ENCODE measurements at places on chromosomes 7 and 10.

DNA sequence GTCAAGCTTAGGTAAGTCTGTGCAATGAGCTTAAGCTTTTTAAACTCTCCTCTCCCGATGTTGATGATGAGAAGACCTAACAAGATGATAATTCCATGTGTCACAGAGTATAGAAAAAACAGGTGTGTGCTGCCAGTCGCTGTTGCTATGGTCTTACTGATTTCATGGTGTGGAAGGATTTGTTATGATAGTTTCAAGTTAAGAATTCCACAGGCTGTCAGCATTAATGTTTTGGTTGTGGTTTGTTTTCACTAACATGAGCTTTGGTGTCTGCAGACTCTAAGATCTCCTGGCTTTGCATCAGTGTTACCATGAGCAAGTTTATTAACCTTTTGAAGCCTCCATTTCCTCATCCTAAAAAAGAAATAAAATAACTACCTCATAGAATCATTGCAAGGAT lies 123.7 kb downstream of the NSUN6 start:
- no peak for DNase-seq

DNA sequence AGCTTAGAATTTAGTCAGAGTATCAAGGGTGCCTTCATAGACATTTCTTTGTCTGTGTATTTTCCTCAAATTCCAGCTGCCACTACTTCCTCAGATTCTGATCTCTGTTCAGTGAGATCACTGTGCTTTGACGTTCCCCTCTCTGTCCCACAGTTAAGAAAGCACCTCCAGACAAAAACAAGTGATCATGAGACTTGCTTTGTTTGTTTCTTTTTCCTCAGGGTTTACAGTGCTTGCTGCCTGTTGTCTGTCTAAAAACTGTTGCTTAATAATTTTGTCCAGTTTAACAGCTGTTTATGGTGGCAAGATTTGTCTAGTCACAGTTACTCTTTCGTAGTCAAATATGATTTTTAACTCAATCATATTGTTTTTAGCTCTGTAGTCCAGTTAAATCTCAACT lies 29.1 kb downstream of the TRUB1 start:
- DNase-seq = no peak

- DNase-seq = no peak
Measured at GRCh38 chr7:121882731-121883130, 9.8 kb downstream of the PTPRZ1 start.

DNA sequence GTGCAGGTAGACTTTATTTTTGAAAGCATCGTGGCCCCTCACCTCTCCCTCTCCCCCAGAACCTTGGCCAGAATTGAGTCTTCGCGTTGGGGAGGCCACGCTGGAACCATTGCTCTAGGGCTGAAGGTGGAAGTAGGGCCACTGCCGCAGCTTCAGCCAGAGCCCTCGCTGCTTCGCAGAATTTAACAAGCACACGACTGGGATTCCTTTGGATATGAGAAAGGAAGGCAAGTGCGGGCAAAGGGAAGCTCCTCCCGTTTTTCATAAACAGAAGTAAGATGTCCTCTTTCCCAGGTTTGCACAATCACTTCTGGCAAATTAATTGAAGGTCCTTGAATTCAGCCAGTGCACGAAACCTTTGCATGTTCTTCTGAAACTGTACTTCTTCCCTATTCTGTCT lies 168.1 kb downstream of the CCDC3 start:
- no peak for DNase-seq

DNA sequence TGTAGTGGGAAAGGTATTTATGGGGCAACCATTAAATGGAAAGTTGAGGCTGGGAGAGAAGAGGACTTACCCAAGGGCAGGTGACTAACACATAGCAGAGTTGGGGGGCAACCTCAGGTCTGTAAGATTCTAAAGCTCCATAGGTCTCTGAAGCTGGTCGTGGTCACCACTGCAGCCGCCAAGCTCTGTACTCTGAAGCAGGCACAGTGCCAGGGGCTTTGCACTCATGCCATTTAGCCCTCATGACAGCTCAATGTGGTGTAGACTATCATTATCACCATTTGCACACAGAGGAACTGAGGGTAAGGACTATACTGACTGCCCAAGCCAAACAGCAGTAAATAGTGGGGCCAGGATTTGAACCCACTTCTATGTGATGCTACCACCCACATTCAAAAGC lies 32.5 kb upstream of the TMEM273 start:
- DNase-seq = peak; percentile 14

DNA sequence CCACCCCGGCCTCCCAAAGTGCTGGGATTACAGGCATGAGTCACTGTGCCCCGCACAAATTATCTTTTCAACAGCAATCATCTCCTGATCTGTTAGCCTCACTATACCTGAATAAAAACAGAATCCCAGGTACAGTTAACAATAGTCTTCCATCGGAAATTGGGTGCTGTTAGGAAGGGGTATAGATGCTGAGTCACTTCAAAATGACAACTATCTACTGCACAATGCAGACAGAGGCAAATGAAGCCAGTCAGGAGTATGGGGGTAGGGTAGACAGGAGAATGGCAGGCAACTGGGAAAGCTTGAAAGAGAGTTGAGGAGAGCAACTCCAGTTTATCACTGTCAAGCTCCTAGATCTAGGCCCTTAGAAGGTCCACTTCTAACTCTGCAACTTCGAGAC lies 40.3 kb downstream of the LBX1 start:
- no peak for DNase-seq

GRCh38 chr7:122584676-122585251 lies 114.2 kb downstream of the RNF133 start:
- DNase-seq = no peak

- peak; percentile 92 for DNase-seq
Measured at GRCh38 chr7:229184-229964, 37.0 kb downstream of the FAM20C start.

DNA sequence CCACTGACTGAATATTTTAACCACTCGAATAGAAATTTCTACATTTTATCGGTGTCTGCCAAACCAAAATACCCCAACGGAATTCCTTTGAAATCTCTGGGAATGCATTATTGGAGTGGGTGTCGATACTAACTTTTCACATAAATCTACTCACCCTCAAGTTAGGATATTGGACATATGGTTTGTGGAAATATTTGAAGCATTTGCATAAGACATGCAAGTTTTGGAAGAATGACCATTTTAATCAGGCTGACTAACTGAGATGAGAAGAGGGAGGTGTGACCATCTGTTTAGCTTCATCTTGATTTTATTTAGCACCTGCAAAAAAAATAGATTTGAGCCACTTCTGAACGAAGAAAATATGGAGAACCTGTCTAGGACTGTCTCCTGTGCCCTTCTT lies 61.2 kb downstream of the KLF6 start:
- DNase-seq = peak; percentile 86

DNA sequence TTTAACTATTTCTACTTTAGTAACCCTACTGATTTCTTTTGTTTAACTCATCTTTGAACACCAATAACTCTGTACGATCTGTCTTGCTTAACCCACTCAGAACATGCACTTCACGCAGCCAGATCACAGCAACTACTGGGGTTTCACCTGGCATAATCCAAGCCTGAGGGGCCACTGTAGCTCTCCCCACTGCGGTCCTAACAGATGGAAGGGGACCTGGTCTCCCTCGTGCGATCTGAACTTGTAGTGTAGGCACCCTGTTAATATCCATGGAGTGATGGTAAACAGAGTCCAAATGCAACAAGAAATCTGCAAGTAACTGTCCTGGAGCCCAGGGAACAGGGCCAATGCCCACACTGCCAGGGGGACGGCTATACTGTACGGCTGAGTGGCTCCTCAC lies 45.5 kb downstream of the INSIG1 start:
- DNase-seq = no peak

- DNase-seq = peak; percentile 94
Measured at GRCh38 chr7:100489824-100490223, 6.1 kb downstream of the NYAP1 start.

DNA sequence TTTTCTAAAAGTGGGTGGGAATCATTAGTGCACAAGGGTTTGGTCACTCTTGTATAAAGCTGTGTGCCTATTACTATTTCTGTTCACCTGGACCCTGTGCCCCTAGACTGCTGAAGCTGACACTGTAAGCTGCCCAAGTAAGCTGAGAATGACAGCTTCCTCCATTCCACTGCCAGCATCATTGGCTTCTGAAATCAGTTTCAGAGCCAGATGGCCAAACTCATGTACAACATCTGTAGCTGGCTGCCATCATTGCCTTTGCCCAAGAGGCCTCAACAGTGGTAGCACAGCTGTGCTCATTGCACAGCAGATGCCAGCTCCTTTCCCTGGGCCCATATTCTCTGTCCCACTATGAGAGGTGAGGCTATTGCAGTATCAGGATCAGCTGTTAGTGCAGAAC lies 165.7 kb downstream of the CPEB3 start:
- DNase-seq = no peak

- no peak for DNase-seq
Measured at GRCh38 chr10:73501651-73502050, 5.8 kb upstream of the PPP3CB start.

GRCh38 chr7:158324397-158325360 lies 262.9 kb downstream of the PTPRN2 start:
- DNase-seq = no peak

GRCh38 chr10:17412323-17412722 lies 42.1 kb downstream of the ST8SIA6 start:
- DNase-seq = no peak

GRCh38 chr7:76282344-76283253 lies 19.9 kb upstream of the HSPB1 start:
- no peak for DNase-seq

DNA sequence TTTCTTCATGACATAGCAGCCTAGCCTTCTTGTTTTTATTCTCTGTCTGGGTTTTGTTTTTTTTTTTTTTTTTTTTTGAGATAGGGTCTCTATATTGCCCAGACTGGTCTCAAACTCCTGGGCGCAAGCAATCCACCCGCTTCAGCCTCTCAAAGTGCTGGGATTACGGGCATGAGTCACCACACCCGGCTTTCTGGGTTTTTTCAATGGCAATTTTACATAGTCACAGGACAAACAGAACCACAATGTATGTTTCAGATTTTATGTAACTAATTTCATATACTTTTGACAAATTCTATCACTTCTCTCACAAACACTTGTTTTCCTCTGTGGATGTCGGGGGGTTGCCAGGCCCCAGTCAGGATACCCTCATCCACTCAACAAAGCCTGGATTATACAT lies 16.5 kb downstream of the DOCK4 start:
- DNase-seq = no peak

GRCh38 chr10:103613616-103614015 lies 120.1 kb downstream of the NEURL1 start:
- DNase-seq = no peak

DNA sequence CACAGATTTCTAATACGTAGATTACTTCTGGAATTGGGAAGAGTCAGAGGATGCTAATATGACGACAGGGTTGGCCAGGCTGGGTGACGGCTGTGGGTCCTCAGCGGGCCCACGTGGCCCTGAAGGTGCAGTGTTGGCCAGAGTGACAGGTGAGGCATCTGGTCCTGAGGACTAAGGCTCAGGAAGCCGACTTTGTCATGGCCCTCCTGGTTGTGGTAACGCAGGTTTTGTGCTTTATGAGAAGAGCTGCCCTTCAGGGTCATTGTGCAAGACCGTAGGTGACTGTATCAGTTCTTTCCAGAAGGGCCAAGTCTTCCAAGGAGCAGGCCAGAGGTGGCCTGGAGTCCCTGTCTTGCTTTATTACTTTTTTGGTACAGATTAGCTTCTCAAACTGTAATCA lies 2.5 kb downstream of the EIF3B start:
- no peak for DNase-seq

DNA sequence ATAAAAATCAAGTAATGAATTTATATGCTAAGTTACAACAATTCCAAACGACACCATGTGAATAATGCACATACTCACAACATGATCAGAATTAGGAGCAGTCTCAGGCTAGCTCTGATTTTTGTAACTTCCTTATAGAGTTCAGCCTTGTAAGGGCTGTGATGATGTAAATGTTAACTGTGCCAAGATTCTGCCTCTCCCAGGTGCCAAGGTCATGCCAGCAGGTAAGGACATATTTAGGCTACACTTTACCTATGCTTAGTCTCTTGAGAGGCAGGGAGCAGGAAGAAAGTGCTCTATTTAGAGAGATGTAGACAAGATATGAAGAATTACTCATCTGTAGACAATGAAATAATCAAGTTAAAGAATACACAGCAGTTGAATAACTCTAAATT lies 53.6 kb upstream of the AGR3 start:
- peak; percentile 25 for DNase-seq

DNA sequence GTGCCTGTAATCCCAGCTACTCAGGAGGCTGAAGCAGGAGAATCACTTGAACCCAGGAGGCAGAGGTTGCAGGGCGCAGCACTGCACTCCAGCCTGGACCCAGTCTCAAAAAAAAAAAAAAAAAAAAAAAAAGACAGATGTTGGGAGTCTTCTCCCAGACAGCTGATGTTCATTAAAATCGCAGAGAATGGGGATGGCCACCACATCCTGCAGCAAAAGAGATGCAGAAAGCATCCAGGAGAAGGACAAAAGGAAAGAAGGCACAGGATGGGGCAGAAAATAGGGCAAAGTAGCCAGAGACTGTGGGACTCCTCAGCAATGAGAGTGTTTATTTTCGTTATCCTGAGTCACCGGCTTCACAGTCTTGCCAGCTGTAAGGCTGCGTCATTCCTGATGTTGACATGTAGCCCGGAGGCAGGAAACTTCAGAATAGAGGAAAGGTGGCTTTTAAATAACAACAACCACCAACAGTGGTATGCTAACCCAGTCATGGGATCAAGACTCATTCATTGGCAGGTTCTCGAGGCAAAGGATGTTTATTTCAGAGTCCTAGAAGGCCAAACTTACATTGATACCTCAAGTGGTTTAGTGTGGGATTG lies 149.5 kb upstream of the SVIL start:
- DNase-seq = peak; percentile 97

GRCh38 chr7:112743811-112744210 lies 46.4 kb downstream of the TMEM168 start:
- no peak for DNase-seq

DNA sequence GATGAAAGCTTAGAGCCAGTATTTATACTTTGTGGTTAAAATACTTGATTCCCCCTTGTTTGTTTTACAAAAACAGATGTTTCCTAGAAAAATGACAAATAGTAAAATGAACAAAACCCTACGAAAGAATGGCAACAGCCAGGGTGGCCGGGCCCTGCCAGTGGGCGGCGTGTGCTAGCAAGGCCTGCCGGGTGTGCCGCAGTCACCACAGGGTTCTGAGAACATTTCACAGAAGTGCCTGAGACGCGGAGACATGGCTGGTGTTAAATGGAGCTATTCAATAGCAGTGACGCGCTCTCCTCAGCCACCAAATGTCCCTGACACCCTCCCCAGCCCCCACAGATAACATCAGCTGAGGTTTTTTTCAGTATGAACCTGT lies 14.5 kb downstream of the GPR146 start:
- peak; percentile 30 for DNase-seq

DNA sequence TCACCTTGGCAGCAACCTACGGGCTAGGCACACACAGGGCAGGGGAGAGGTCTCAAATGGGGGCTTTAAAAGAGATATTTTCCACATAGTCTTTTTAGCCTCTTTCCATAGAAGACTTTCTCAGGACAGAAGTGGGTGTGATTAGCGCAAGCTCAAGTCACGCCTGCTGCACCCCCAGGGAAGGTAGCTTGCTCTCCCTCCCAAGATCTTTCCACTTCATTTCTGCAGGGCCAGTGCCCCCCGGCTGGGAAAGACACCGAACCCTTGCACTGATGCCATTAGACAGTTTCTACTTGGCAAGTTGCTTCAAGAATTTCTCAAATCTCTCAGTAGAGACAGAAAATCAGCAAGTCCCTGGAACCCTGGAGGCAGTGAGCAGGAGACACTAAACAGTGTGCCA lies 19.4 kb downstream of the CHST15 start:
- DNase-seq = no peak

- no peak for DNase-seq
Measured at GRCh38 chr7:151186640-151187408, at the start of gene ASB10. TSS of gene ASB10 (minus strand) at chr7:151187250. CDS start at chr7:151187130, 120 bp downstream.

GRCh38 chr7:5357951-5358350 lies 65.7 kb downstream of the TNRC18 start:
- no peak for DNase-seq

All from fibroblast of skin of right biceps (primary cell).